ENCODE measurements at places on chromosomes 3 and 15.

DNA sequence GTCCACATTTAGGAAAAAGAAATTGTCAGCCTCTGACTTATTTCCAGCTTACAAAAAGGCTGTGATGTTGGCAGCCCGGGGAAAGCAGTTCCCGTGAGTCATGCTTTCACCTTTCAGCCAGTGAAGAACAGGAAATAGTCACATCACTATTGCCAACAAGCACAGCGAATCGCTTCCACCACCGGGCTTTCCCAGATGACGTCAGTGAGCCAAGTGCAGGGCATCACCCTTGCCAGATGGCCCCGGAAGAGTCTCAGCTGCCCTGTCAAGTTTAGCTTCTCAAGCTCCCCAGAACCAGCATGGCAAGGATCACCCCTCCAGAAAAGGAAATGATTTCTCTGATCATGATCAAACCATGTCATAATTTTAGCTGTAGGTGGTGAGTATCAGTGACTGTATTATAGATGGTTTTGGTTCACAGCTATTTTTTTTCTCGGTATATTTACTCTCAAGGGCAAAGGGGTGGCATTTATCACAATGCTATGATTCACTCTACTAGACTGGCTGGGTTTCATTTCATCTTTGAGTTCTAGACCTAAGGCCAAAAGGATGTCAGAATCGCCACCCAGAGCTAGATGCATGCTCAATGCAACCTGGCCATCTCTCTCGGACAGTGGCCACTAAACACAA, 32.9 kb downstream of the B3GNT5 start:
- peak; percentile 88 for DNase-seq

- no peak for DNase-seq
These were observed 63.4 kb downstream of the TPRG1 start for GRCh38 chr3:189235214-189235613.

- DNase-seq, result no peak
These were observed at the start of gene GP5 for GRCh38 chr3:194399166-194399565. TSS of gene GP5 (minus strand) at chr3:194399266. CDS start at chr3:194398282, 984 bp downstream.

GRCh38 chr3:43102773-43103480, 3.0 kb downstream of the POMGNT2 start:
- no peak for DNase-seq

DNA sequence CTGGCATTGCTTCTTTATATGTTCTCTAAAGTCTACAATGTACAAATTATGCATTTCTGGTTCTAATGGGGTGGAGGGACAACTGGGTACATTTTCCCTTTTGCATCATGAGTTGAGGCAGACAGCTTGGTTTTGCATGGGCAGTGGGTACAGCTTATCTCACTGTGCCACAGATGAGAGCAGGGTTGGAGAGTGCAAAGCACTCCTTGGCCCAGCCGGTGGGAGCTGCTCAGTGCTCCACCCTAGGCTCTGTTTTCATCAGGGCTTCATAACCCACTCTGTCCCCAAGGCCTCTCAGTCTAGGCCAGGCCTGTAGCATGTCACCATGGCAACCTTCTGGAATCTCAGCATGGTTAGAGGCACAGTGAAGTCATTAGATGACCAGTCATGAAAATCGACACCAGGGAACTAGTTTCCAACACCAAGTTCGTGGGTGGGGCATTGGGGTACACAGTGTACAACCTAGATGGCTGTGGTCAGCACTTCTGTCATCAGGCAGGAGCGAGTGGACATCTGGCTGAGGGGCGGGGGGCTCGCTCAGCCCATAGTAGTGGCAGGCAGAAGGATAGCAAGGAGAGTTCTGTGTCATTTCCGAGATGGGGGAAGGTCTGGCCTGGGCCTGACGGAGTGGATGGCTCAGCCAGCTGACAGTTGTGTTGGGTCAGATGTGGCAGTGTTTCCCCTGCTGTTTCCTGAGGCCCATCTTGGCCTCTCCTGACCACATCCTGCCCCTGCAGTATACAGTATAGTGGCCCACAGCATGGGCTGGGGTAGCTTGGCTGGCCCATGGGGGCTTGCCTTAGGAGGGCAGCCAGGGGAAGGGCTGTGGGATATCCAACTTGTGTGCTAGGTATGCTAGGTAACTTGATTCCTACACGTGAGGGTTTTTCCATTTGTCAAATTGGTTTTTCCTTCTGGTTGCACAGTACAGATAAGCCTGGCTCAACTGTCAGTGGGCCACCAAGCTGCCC, 75.7 kb upstream of the PRR23C start:
- DNase-seq, result no peak

- DNase-seq, result no peak
These were observed 56.5 kb downstream of the CHCHD6 start for GRCh38 chr3:126760541-126760940.

GRCh38 chr3:50345008-50345407, 524 bp downstream of the ZMYND10 start:
- DNase-seq, result no peak
